ENCODE measurements at places on chromosomes 7 and 10.

GRCh38 chr10:132595854-132596253 lies 58.3 kb downstream of the INPP5A start:
- no peak for DNase-seq

DNA sequence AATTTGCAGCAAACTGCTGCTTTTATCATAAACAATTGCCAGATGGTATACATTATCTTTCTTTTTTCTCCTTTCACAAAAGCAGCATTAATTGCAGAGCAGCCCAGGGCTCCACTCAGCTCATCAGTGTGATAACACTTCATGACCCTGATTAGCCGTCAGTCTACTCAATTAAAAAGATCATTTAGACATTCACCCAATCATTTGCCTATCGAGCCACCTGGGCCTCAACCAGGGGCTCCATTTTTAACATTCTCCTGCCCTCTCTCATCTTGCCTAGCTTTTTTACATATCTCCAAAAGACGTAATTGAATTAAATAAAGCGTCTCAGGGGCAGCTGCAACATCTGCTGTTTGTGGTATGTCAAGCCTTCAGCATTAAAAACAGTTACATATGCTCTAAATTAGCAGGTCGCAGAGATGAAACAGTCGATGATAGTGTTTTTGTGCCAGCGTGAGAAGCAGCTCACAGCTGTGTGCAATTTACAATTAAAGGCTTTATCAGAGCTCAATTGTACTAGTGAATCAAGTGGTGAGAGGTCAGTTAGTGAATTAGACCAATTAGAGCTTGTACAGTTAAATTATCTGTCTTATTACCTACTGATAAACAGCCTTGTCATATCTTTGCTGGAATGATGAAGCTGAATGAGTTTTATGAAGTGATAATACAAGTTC lies 522.5 kb downstream of the ETV1 start:
- no peak for DNase-seq

GRCh38 chr10:27319752-27320431 lies 79.3 kb upstream of the ACBD5 start:
- no peak for DNase-seq

DNA sequence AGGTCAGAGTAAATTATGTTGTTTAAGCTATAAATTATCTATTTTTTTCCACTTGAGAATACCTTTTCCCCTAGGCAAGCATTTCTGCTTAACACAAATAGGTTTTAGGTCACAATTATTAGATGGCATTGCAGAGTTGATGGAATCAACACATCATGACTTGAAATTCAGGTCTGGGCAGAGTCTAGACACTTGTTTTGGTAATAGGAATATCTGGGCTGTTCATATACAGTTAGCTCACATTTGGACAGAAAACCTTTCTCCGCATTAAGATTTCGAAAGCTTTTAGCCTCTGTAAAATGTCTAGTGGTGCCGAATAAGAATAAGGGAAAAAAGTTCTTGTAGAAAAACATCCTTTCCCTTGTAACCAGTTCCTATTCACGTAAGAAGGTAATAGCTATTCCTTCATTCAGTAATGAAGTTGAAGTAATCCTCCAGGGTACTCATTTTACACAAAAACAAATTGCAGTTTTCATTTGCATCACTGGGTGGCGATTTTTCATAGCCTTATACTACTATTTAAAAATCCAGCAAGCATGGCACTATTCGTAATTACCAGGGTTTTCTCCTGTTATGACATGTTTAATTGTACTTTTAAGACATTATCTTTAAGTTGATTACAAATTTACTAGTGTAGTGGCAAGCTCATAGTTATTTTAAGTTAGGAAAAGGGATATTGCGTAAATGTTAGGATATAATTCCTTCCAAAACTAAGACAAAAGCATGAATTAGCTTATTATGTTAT lies 37.0 kb downstream of the RPA3 start:
- no peak for DNase-seq

GRCh38 chr7:36245684-36246299 lies 92.7 kb downstream of the EEPD1 start:
- DNase-seq, result no peak
